C1 segment of cervical spinal cord (tissue), 14 donors: ENCODE measurements at places on chromosomes 13 and 19.

DNA sequence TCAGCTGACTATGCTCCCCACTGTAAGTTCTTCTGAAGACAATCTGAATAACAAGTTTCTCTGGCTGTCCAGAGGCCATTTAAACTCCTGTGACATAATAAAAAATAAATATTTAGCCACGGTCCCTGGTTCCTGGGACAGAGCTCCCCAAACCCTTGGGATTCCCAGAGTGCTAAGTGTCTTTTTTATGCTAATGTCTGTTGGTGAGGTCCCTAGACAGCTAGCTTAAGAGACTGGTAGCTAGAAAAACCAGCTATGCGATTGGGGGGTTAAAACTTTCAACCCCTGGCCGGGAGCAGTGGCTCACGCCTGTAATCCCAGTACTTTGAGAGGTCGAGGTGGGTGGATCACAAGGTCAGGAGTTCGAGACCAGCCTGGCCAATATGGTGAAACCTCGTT, 5.9 kb downstream of the EPSTI1 start:
- DNase-seq = no peak

DNA sequence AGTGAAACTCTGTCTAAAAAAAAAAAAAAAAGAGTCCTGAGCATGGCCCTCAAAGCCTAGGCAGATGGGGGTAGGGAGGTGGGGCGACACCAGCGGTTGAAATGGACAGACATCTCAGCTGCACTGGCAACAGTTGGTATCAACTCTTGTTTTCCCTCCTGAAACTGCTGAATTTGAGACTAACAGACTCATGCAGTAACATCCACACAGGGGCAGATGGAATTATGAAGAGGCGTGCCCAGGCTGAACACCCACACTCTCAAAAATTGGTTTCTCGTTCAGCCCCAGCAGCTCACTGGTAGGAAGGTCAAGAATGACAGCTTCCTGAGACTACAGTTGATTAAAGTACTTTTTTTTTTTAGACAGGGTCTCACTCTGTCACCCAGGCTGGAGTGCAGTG, 24.1 kb downstream of the PBX4 start:
- no peak for DNase-seq

- DNase-seq = no peak
Observed at GRCh38 chr19:43124360-43124759, 41.9 kb upstream of the PSG2 start.

DNA sequence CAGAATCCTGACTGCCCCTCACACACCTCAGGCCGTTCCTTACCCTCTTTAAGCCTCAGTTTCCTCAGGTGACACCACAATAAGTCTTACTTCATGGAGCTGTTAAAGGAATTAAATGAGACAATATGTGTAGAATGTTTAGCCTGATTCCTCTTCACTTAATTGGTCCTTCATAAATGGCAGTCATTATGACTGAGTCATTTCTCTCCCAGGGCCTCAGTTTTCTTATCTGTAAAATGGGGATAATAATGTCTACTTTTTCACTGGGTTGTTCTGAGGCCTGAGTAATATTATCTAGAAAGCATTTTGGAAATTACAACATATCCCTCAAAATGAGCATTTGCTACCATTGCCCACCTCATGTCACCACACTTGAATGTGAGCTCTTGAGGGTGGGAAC, 21.6 kb downstream of the POU2F2 start:
- DNase-seq = no peak

DNA sequence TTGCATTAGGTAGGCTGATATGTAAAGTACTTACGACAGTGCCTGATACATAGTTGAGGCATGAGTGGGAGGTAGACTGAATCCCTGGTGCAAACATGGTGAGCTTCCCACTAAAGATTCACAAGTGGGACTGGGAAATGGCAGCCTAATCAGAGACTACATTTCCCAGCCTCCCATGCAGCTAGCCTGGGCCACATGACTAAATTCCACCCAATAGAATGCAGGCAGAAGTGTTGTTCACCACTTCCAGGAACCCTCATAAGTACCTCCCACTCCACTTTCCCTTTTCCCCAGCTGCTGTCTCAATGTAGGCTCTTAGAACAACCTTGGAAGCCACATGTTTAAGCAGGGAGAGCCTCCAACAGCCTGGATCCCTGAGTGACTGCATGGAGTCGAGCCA, 104.9 kb downstream of the CACNA1A start:
- DNase-seq = no peak

GRCh38 chr19:8988204-8988603, 22.0 kb downstream of the MUC16 start:
- DNase-seq = no peak

- DNase-seq = no peak
Observed at GRCh38 chr19:40685563-40685962, 4.9 kb downstream of the NUMBL start.

DNA sequence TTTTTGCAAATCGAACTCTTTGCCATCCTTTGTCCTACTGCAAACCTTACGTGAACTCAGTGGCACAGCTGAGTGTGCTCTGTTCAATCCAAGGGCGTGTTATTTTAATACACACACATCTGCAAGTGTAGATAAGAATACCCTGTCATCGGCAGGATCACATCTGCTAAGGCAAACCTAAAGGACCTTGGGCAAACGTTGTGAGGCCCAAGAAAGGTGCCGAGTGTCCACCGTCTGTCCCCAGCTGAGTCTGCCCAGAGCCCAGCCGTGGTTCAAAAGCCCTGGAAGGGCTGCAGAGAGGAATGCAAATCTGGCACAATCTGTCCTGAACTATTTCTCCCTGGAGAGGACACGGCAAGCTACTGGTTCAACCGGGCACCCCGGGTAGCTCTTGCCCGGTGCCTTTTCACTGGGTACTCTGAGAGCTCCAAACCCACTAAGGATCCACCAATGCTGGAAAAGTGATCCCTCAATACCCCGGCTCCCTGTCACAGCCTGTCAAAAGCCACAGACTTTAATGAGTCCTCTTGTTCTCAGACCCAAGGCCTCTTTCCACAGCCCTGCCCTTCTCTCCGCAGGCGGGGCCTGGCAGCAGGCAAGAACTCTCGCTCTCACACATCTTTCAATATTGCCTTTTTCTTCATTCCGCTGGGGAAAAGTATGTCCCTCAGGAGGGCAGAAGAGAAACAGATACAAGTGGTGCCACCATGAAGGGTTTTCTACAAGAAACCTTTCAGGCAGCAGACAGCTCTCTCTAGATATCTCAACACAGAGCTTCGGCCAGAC, 17.0 kb downstream of the SLC7A1 start:
- DNase-seq = no peak

GRCh38 chr19:47330466-47330869, 1.5 kb upstream of the C5AR2 start:
- no peak for DNase-seq

GRCh38 chr13:100673713-100674571, 653 bp downstream of the TMTC4 start:
- DNase-seq = peak; percentile 73

- no peak for DNase-seq
Observed at GRCh38 chr13:76868371-76868770, 17.8 kb downstream of the KCTD12 start.

DNA sequence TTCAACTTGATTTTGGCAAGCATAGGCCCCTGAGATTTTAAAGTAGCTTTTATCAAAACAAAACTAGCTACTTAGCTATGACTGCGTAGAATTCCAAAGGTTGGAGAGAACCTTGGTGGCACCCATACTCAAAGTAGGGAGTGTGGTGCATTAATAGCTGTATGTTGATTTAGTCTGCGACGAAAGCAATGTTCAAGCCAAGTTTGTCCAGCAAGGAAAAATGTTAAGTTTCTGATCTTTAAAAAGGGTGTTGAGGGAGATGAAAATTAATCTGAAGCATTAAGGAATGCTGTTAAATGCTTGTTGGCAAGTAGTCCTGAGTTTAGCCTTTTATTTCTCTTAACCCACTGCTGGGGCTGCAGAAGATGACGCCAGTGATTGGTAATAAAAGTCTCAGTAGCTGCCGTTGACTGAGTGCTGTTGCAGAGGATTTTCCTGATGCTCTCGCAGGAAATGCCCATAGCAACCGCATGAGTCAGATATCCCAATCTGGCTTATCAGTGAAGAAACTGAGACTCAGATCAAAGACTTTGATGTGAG, 75.9 kb upstream of the RNF113B start:
- no peak for DNase-seq

- no peak for DNase-seq
Observed at GRCh38 chr19:45058622-45059159, 17.6 kb downstream of the ZNF296 start.

GRCh38 chr13:37364956-37365355, 233.6 kb downstream of the POSTN start:
- DNase-seq = no peak

GRCh38 chr13:50989476-50989875, 79.9 kb downstream of the RNASEH2B start:
- no peak for DNase-seq

DNA sequence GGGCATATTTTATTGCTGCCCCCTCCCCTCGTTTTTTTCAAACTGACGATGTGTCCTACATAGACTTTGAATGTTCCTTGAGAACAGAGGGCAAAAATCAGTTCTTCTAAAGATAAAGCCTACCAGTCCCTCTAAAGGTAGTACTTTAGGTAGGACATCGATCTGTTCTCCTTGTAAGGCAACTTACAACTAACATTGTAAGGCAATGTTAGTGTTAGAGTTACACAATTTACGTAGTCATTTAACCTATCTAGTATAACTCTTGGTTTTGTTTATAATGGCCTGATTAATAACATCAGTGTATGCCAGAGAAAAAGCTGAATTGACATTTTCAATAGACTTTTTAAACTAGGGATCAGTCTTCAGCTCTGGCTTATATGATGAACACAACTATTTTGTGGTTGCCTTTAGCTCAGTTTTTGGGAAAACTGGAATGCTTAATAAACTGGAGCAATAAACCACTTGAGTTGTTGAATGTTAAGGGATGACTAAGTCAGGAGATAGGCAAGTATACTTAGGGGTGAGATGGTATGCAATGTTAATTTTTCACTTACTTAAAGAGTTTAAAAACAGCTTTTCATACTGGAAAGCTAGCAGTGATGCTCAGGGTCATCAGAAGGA, 2.2 kb downstream of the NDFIP2 start:
- no peak for DNase-seq

DNA sequence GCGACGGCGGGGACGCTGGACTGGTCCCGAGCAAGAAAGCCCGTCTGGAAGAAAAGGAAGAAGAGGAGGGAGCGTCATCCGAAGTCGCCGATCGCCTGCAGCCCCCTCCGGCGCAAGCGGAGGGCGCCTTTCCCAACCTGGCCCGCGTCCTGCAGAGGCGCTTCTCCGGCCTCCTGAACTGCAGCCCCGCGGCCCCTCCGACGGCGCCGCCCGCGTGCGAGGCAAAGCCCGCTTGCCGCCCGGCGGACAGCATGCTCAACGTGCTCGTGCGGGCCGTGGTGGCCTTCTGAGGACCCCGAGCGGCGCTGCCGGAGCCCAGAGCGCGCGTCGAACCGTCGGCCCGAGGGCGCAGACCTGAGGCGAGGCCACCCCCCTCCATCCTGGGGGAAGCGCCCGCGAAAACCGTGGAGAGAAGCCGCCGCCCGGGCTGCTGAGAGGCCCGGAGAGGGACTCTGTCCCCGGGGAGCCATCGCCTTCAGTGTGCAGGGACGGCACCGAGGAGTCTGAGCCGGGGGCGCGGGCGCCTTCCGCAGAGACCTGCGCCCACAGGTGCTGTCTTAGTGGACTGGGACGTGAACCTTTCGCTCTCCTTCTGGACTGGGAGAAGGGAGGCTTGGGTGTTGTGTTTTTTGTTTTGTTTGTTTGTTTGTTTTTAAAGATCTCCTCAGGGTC, 3.5 kb downstream of the IER2 start:
- no peak for DNase-seq

- DNase-seq = no peak
Observed at GRCh38 chr13:43880926-43881325, 1.2 kb downstream of the LACC1 start.

- no peak for DNase-seq
Observed at GRCh38 chr13:26219726-26220125, 2.4 kb downstream of the RNF6 start.

DNA sequence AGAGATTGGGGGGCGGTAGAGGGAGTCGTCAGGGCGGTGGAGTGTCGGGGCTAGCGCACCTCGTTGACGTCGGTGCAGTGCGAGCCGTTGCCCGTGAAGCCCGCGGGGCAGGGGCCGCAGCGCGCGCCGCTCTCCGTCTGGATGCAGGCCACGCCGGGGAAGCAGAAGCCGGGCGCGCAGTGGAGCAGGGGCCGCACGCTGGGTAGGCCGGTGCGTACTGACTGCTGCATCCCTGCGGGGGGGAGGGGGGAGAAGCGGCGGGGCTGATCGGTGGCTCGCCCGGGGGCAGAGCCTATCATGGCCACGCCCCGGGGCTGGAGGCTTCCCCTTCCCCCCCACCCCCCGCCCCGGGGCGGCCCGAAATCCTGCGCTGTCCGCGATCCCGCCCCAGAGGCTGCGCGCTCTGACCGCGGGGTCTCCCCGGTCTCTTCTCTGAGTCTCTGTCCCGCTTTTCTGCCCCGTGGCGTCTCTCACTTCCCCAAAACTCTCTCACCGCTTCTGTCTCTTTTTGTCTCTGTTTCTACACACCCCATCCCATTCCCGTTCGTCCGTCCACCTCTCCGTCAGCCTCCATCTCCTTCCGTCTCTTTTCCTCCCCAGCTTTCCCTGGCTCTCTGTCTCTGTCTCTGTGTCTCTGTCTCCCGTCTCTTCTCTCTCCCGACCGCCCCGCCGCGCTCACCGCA, 1.1 kb downstream of the COMP start:
- DNase-seq = no peak

DNA sequence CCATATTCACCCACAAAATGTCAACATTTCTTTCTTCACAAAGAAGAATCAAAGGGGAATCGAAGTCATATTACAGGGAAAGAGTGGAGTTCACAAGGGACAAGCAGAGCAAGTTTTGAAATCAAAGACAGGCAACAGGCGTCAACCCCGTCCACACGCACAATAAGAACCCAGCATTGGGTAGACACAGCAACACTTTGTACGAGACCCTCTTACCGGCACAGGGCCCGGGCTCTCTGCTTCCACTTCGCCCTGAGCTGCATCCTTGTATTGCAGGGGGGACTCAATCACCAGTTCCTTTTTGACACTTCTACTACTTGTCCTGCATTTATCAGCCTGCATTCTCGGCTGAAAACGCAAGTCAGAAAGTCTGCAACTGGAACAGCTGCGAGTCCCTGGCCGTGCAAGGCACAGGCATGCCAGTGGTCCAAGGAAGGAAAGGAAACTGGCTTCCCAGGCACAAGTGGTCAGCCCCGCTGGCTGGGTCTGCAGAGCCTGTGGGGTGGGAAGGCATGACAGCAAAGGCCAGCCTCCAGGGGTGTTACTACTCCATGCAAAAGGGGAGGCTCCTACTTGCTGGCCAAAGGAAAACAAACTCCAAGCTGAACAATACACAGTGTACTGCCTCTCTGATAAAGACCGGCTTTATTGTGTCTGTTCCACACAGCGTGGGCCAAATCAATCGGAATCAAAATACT, at the start of gene DOCK9:
TSS of gene DOCK9 (minus strand) at position 497 of the 698 bp plus-strand sequence. CDS start at position 342, 155 bp downstream.
- DNase-seq = peak; percentile 47
